ENCODE measurements at places on chromosomes 6 and 20. TPM values are rescaled to one million over a fixed set of nuclear protein-coding genes. Genes with fewer than 3 reads are reported as not detected.
A peak's percentile ranks its signal among the peaks of the same experiment; 100 is the strongest.

DNA sequence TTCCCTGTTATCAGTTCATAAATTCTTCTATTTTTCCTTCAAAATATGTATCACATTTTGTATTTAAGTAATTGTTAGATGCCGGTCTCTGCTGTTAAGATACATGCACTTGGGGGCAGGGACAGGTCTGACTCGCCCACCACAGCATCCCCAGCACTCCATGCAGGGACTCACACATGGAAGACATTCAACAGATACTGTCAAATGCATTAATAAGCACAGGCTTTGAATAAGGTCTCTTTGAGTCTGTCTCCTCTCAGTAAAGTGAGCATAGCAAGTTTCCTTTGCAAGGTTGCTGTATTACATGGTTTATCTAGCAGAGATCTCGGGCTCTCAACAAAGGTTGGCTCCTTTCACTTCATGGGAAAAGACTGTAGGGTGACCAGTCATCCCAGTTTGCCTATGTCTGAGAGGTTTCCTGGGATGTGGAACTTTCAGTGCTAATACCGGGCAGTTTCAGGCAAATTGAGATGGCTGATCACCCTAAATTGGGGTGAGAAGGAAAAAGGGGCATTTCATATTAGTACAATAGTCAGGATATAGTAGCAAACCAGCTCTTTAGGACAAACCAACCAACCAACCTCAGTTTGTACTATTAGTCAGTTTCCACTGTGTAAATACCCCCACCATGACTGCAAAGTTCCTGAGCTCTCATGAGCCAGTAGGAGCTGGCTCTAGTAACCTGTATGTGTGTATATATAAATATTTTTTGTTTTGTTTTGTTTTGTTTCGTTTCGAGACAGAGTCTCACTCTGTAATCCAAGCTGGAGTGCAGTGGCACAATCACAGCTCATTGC, 15.0 kb downstream of the JPH2 start:
- no peak for DNase-seq

DNA sequence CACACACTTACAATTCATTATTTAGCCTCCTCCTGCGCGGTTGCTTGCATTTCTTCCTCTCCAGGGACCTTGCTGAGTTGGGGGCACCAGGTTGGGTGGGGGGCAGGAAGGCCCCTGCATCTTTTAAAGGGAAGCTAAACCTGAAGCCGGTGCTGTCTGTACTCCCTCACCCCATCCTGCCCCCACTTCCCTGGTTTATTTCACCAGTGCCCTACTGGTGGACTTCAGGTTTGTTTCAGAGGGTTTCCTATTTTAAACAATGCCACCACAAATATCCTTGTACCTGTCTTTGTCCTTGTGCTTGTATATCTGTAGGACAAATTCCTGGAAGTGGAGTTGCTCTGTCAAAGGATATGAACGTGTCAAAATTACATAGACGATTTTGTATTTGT, 21.0 kb downstream of the PTK7 start:
- no peak for DNase-seq

Gene PTGIS
- 0.21 TPM for total RNA-seq

DNA sequence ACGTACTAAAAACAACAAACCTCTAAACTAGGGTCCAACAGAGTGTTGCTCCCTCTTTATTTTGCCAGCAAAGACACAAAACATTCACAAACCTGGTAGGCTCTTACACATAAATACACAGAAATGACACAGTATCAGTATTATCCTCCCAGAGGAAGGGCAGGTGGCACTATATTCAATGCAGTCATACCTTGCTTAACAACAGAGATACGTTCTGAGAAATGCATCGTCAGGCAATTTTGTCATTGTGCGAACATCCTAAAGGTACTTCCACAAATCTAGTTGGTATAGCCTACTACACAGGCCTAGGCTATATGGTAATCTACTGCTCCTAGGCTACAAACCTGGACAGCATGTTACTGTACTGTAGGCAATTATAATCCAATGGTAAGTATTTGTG, 9.6 kb downstream of the ZBTB2 start:
- DNase-seq, result peak; percentile 30

DNA sequence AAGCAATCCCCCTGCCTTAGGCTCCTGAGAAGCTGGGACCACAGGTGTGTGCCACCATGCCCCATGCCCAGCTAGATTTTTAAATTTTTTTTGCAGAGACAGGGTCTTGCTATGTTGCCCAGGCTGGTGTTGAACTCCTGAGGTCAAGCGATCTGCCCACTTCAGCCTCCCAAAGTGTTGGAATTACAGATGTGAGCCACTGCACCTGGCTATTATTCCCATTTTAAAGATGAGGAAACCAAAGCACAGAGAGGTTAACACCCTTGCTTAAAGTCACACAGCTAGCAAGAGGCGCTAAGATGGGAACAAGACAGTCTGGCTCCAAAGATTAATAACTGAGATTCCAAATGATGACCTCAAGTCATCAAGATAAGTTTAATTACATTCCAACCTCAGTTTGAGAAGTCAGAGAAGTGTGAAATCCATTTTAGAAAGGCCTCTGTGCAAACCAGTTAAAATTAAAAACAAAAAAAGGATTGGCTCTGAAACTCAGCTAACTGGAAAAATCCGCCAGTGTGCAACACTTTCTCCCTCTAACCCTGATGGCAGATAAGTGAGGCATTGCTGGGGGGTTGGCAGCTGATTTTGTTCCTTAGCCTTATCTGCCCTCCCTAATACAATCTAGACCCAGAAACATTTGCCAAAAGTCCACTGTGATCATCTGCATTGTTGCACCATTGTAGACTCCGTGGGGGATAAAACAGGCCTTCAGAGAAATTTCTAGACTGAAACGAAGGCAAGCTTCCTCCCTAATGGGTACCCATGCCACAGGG, 55.5 kb downstream of the CPNE5 start:
- no peak for DNase-seq

Gene MROH8
- total RNA-seq, result 3.0 TPM

GRCh38 chr6:41135062-41135832, 18.9 kb downstream of the TREML1 start:
- DNase-seq, result no peak

DNA sequence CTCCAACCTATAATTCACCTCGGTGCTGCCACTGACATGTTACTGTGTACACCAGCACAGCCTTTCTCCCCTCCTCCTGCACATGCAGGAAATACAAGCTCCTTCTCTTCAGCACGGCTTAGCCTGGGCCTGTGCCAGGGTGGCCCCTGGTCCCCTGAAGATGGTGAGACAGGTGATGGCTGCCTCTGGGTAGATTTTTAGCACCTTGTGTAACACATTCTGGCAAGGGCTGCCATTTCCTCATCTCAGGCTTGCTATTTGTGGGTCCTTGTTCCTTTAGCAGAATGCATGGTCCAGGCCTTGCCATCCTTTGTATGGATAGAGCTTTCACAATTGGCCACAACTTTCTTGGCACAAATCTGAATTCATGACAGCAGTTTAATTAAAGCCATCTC, 151.3 kb downstream of the CDC5L start:
- no peak for DNase-seq

- DNase-seq, result no peak
Measured at GRCh38 chr6:129183681-129184301, 300.9 kb downstream of the LAMA2 start.

Gene TRIM40
- not detected for total RNA-seq

DNA sequence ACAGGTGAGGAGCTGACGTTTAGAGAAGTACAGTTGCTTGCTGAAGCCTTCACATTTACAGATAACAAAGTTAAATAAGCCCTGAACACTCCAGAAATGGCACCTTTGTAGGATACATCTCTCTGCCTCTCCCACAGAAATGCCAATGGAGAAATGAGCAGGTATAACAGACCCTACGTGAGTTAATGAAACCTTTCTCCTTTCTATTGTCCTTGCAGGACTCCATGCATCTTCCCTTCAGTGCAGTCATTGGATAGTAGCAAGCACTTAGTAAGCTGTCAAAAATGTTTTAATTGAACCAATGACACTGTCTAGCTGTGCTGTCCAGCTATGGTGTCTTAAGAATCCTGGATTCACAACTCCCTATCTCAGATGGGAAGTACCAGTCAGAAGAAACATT, 8.1 kb upstream of the RRBP1 start:
- DNase-seq, result no peak

DNA sequence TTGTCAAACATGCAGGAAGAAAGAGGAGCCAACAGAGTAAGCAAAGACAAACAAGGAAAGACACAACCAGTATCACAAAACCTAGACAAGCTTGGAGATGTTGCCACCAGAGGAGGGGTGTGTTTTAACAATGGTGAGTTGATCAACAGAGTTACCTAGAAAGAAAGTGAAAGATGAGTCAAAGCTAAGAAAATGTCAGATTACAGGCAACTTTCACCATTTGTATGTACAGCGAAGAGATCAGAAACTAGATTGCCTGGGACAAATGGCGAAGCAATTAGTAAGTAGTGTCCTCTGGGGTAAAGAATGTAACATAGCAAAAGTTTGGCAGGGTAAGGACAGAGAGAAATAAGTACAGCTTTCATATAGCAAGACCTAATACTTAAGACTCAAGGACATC, 51.6 kb upstream of the POU3F2 start:
- no peak for DNase-seq

DNA sequence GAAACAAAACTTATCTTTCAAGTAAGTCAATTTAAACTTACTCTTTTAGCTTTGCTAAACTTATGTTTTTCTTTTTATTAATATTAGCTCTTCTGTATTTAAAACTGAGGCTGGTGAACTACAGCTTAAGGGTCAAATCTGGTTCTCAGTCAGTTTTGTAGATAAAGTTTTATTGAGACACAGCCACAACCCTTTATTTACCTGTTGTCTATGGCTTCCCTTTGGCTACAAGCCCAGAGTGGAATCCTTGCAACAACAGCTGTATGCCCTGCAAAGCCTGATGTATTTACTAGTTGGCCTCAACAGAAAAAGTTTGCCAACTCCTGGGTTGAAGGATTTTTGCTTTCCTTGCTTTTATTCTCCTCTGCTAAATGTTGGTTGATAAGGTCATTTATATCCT, 491.4 kb upstream of the RNF217 start:
- no peak for DNase-seq

DNA sequence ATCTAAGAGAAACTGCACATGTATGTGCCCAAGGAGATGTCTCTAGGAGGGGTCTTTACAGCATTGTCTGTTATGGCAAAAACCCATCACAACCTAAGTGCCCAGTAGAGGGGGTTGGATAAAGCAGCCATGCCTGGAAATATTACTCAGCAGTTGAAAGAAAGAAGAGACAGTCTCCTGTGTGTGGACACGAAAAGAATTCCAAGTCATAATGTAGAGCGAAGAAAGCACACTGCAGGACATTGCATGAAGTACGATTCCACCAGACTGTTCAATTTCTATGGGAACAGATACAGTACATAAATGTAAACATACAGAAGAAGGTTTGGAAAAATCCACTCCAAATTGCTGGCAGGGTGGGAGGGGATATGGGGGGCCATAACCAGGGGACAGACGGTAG, 7.3 kb upstream of the TGM2 start:
- DNase-seq, result no peak

DNA sequence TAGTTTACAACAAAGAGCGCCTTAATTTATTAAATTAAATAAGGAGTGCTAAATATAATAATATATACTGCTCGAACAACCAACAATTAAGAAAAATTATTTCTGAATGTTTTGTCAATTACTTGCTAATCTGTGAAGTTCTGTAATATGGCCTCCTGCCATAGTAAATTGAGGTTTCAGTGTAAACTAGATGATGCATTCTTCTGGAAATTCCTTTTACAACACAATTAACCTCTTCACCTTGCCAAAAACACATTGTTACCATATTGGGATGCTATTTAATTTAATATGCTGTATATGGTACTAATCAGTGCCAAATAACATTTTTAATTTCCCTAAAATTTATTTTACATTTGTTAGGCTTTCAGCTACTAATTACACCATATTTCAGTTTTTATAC, 808.4 kb upstream of the CITED2 start:
- no peak for DNase-seq

All from activated CD4-positive, alpha-beta T cell treated with anti-CD3 and anti-CD28 coated beads for 36 hours (primary cell).